ENCODE measurements at places on chromosomes 1 and 21.

DNA sequence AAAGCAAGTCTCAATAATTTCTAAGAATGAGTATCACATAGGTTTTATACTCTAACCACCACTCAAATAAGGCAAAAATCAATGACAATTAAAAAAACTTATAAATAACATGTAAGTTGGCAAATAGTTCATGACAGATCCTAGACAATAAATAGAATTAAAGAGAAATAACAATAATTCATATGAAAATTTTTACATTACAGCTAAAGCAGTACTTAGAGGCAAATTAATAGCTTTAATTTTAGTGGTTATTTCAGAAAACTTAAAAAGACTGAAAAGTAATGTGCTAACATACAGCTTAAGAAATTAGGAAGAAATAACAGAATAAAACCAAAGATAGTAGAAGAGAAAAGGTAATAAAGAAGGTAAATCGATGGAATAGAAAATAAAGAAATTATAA is 179.9 kb upstream of the SPAG17 start:
- no peak for DNase-seq

- no peak for DNase-seq
Observed at GRCh38 chr1:116711263-116711840, 42.9 kb upstream of the CD2 start.

GRCh38 chr1:181453541-181454201 is 29.6 kb upstream of the CACNA1E start:
- DNase-seq = no peak

DNA sequence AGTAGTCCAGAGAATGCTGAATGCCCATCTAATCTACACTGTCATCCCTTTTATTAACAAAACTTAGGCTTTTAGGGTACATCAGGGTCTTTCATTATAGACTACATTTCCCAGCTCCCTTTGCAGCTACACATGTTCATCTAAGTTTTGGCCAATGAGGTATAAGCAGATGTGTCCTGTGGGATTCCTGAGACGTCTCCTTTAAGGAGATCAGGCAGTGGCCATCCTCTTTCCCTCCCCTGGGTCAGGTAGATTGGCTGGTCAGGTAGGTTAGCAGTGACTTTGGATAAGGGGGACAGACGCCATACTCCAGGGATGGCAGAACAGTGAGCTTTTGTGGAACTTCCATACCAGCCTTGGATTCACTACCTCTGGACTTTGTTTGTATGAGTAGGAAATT is 188.3 kb downstream of the FGGY start:
- DNase-seq = no peak

- no peak for DNase-seq
Observed at GRCh38 chr21:25939396-25939761, 204.6 kb downstream of the GABPA start.

GRCh38 chr1:186059311-186059710 is 315.7 kb downstream of the TPR start:
- DNase-seq = no peak

- no peak for DNase-seq
Observed at GRCh38 chr1:117661027-117661426, 55.2 kb downstream of the TENT5C start.

DNA sequence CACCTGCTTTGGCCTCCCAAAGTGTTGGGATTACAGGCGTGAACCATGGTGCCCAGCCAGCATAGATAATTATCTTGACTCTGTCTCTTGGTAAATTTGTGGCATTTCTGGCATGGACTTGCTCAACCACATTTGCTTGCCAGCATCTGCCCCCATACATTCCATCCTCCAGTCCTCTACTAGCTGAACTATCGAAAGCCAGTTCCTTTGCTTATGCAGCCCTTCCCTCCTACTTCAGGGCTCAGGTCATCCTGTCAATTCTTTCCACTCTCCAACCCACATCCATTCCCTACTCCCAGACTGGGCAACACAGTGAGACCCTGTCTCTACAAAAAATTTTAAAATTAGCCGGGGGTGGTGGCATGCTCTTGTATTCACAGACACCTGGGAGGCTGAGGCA is 13.0 kb upstream of the UQCRHL start:
- DNase-seq = no peak

- DNase-seq = no peak
Observed at GRCh38 chr21:40166291-40166843, 299.1 kb downstream of the PCP4 start.

- DNase-seq = no peak
Observed at GRCh38 chr1:156833603-156834002, 17.0 kb upstream of the SH2D2A start.

All from non-pigmented ciliary epithelial cell (primary cell).